Choroid plexus epithelial cell (primary cell): ENCODE measurements at places on chromosomes 7 and 10.
A peak's percentile ranks its signal among the peaks of the same experiment; 100 is the strongest.

DNA sequence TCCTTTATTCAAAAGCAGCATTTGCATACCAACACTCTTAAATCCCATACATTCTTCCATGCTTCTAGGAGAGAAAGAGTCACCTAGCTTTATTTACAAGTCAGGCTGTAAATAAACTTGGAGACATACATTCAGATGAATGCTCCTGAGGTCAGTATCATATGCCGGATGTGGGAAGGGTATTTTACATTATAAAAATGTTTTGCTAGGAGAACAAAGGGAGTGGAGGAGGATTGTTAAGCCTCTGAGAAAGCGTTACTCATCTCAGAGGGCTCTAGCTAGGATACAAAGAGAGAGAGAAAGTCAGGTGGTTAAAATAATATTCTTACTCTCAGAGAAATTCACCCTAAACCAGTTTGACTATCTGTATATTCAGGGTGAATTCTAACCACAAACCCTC, 300.9 kb upstream of the NPSR1 start:
- DNase-seq, result peak; percentile 13

DNA sequence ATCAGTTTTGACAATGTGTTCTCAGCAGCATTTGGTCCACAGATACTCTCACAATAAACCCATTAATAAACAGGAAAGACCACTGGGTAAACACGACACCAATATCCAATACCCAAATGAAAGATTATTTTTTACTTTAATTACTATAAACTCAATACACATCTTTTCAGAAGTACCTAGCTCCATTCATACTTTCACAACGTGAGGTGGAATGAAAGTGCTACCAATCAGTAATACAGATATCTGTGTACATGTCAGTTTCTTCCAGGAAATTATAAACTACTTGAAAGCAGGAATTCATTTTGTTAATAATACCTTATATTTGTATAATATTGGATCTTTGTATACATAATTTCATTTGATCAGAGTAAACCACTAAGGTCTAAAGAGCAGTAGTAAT, 11.9 kb downstream of the CDK6 start:
- DNase-seq, result no peak

DNA sequence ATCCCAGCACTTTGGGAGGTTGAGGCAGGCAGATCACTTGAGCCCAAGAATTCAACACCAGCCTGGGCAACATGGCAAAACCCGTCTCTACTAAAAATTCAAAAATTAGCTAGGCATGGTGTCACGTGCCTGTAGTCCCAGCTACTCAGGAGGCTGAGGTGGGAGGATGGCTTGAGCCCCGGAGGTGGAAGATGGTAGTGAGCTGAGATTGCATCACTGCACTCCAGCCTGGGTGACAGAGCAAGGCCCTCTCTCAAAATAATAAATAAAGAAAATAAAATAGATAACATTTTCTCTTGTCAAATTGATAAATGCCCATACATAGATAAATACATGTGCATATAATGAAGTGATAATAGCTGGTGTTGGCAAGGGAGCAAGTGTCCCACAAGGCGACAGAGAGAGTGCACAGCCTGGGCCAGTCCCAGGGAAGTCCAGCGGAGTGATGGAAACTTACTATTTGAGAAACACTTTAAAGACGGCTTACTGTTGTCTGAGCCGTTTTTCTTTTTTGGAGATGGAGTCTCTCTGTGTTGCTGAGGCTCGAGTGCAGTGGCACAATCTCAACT, 33.4 kb upstream of the DLG5 start:
- DNase-seq, result no peak

GRCh38 chr10:79137826-79138225, 69.1 kb downstream of the ZMIZ1 start:
- peak; percentile 60 for DNase-seq

DNA sequence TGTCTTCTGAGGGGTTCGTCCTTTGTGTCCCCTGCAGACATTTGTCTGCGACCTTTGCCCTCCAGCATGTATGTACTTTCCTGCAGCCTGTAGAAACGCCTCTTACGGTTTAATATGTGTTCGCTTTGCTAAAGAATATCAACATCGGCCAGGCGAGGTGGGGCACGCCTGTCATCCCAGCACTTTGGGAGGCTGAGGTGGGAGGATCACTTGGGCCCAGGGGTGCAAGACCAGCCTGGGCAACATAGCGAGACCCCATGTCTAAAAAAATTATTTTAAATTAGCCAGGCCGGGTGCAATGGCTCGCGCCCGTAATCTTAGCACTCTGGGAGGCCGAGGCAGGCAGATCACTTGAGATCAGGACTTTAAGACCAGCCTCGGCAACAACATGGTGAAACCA, 15.5 kb downstream of the ALKBH4 start:
- no peak for DNase-seq
